T follicular helper cell (primary cell): ENCODE measurements at places on chromosomes 3 and 15.

DNA sequence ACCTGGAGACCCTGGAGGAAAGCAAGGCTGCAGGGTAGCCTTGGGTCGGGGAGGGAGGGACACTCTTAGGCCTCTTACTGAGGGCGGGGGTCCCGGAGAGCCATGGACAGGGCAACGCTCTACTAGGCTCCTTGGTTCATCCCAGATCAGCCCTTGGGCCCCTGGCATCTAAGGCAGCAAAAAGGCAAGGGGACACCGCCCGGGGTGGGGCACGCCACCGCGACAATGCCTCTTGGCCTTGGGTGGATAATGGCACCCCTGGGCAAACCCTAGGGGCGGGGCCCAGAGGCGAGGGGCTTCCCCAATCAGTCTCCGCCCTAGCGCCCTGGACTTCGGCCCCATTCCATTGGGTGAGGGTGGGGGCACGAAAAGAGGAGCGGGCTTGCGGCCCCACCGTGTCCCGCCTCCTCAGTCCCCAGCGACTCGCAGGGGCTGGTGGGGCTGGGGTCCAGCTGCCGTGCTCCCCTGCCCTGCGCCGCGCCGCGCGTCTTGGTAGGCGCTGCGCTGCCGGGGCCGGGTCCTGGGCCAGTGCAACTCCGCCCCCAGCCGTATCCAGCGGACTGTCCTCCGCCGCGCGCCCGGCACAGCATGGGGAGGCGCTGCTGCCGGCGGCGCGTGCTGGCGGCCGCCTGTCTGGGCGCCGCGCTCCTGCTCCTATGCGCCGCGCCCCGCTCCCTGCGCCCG, at the start of gene CHST13:
CHST13 (plus strand) TSS at position 411 of the 684 bp plus-strand sequence; CDS start at position 589, 178 bp downstream.
- no peak for DNase-seq

DNA sequence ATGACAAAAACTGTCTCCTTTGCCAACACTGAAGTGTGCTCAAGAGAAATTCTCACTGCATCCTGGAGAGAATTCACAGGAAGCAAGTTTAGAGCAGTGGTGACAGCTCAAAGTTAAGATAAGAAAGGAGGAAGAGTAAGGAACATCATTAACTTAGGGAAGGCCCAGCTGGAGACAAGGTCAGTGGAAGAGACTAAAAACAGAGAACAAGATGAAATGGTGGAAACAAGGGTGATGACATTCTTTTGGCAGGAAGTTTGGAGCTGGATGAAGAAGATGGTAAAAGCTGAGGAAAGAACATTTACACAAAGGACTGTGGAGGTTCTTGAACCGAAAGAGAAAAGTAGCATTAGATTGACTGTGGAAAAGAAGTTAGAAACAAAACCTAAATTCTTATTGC, 6.7 kb upstream of the SUCLG2 start:
- no peak for DNase-seq

DNA sequence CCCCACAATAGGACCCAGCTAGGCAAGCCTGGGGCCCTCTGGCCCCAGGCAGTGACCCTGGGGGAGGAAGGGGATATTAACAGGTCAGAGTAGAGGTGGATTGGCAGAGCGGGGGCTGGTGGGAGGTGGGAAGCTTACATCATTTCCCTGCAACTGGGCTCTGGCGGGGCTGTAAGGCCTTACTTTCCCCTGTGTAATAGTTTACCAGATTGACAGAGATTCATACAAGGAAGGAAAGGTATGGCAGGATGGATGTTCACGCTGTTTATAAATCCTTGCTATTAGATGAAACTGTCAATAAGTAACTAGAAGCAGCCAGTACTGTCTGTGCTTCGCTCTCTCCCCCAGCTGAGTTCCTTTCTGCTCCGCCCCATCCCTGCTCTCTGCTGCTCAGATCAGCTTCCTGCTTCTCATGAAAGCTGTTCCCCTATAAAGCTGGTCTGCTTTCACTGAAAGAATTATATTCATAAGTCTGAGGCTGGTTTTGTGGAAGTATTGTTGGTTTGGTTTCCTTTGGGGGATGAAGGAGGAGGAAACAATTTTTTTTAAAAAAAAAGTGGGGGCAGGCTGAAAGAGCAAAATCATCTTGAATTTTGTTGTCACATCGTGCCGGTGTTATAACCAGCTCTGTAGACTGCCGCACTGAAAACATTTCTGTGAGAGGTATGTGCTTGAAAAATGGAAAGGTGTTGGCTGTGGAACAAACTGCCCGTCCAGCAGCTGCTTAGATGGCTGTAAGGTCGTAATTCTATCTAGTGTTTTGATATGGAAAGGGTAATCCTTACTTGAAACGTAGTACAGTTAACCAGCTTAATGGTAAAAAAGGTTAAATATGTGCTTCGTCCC, 76.4 kb downstream of the BBX start:
- peak; percentile 9 for DNase-seq

DNA sequence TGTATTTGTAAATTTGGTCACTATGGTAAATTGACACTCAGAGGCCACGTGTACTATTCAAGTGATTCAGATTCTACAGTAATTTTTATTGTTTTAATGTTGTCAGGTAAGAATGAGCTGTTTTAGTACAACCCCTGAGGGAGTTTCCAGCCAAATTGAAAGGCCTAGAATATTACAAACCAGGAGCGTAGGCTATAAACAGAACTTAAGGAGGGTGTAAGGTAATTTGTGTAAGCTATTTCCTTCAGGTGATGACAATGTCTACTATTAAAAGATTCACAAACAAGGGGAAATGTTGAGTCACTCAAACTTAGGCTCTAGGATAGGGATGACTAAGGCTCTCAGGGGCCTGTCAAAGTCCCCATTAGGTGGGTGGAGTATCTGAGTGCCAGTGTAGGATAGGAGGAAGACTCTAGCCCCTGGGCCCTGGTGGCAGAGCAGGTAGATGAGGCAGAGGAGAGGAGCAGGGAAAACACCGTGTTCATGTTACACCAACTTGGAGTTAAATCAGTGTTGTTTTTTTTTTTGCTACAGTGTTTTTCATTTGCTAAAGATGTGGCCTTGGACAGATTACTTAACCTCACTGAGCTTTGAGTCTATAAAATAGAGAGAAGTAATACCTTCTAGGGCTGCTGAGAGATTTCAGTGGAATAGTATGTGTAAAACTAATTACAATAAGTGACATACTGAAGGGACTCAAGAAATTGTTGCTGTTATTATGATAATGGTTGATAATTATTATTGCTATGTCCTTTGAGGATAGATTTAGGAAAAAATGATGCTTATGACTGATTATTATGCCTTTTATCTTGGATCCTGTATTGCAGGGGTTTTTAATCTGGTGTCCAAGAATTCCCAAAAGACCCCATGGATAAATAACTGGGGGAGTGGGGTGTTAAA, 10.3 kb downstream of the TM4SF1 start:
- no peak for DNase-seq

- no peak for DNase-seq
These were observed 275.5 kb downstream of the PDCD6IP start for GRCh38 chr3:34073961-34074360.

GRCh38 chr3:53804697-53805462, 41.3 kb downstream of the CHDH start:
- DNase-seq: no peak

GRCh38 chr3:47870702-47871260, 67.8 kb downstream of the DHX30 start:
- DNase-seq: no peak

DNA sequence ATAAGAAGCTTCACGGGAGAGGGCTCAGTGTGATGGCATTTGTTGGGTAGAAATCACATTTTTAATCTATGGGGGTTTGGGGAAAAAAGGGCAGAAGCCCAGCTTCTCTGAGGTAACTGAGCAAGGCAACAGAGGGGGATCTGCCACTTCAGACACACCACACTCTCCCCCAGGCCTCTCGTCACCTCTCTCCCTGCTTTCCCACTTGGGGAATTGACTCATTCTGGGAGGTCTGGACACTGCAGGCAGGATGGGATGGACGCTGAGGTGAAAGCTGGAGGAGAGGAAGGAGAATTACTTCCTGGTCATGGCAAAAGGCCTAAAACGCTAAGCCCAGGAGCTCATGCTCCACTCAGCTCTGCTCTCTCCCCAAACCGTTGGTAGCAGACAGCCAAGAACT, 33.2 kb downstream of the MYO5C start:
- no peak for DNase-seq

- no peak for DNase-seq
These were observed 258.8 kb downstream of the FAM43A start for GRCh38 chr3:194944526-194944925.

DNA sequence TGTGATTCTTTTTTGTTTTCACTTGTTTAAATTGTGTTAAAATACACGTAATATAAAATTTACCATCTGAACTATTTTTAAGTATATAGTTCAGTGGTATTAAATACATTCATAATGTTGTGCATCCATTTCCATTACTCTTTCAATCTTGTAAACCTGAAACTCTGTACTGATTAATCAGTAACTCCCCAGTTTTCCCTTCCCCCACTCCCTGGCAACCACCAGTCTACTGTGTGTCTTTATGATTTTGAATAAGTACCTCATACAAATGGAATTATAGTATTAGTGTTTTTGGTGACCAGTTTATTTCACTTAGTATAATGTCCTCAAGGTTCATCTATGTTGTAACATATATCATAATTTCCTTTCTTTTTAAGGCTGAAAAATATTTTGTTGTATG, 59.3 kb downstream of the GLCE start:
- DNase-seq: no peak

GRCh38 chr3:32888739-32889138, 62.7 kb upstream of the CCR4 start:
- no peak for DNase-seq

DNA sequence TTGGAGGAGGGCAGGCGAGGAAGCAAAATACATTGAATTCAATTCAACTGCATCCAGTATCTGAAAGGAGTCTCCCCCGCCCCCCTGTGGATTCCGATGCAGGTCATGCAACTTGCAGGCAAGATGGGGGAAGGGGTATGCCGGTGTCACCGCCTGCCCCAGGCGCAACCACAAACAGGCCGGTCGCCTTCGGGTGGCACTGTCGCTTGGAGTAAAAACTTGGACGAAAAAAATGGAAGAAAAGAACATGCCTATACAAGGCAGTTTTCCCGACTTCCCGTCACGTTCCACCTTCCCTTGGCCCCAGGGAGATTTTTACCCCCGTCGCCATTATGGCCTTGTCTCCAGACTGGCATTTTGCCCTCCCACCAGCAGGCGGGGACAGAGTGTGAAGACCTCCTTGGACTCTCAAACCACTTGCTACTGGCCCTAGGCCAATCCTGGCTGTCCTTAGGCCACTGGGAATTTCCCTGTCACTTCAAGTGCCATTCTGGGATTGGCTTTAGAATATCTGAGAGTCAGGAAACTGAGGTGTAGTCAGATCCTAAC, 1.6 kb upstream of the NTRK3 start:
- no peak for DNase-seq

DNA sequence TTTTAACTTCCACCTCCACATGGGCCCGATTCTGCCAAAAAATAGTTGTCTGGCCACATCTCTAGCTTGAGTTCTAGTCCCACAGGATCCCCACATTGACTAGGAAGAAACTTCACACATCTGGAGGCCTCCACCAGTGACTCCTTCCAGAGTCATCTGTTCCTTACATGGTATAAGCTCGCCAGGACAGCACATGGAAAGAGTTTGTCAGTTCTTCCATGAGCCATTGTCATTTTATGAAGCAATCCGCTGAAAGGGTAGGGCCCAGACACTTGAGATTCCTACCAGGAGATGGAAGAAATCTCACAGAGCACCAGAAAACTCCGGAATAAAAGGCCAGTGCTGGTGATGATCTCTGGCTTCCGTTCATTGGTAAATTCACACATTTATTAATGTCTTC, 350.5 kb upstream of the ICE2 start:
- no peak for DNase-seq

DNA sequence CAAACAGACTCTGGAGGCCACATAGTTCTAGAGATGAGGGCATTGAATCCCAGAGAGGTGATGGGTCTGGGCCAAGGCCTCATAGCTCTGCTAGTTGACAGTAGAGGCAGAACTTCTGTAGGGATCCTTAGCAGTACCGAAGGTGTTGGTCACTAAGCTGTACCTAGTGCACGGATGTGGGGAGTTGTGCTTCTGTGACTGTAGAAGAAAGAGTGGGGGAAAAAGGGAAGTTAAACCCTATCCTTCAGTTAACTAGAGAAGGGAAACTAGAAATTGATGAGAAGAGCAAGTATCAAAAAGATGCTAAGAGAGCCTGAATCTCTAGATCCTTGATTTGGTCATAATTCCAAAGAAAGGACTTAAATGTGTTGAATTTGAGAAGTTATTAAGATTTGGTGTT, 186.7 kb downstream of the NFKBIZ start:
- no peak for DNase-seq

DNA sequence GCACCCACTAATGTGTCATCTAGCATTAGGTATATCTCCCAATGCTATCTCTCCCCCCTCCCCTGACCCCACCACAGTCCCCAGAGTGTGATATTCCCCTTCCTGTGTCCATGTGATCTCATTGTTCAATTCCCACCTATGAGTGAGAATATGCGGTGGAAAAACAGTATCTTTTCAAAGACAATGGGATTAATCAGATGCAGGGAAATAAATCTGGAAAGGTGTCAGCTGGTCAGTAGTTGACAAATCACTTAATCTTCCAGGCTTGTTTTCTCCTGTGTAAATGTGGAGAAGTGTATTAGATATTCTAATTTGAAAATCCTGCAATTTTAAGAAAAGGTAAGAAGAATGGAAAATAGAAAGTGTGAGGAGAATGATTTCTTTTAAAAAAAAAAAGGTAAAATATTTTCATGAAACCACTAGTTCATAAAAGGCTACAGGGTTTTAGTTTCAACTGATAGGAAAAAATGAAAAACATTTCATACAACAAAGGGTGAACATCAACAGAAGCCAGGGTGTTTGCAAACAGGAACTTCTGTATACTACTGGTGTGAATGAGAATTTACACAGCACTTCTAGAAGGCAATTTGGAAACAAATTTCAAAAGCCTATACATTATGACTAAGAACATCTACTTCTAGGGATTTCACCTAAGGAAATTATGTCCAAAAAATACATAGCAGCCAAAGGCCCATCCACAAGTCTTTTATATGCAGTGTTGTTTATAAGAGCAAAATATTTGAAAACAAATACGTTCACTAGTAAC, 113.5 kb downstream of the CBLB start:
- no peak for DNase-seq

DNA sequence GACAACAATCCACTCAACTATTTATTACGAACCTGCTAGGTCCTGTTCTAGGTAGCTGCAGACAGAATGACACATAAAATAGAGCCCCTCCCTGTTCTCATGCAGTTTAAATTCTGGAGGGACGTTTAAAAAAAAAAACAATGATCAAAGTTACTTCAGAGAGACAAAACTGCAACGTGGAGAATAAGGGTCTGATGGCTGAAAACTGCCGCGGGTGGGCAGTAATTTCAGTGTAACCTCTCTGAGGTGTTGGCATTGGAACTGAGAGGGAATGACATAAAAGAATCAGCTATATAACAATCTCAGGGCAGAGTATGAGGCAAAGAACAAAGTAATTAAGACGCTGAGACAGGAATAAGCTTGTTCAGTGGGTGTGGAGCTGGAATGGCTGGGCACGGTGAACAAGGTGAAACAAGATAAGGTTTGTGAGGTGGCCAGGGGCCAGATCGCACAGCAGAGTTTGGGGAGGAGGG, 19.5 kb downstream of the TBL1XR1 start:
- DNase-seq: no peak
